ENCODE measurements at places on chromosomes 12 and 14.

DNA sequence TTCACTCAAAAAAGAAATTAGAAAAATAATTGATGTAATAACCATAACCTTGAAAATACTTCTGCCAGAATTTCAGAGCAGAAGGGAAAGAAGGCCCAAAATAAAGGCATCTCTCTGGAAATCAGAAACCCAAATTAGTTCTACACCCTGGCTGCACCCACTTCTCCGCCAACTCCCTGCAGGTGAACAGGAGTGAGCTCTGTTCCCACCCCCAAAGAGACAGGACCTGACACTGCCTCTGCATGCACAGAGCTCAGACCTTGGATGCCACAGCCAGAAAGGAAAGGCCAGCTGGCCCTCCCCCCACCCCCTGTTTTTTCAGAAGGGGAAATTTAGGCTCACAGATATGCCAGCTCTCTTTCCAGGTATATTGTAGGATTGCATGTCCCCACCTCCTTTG, 228.2 kb downstream of the BCL11B start:
- no peak for DNase-seq

DNA sequence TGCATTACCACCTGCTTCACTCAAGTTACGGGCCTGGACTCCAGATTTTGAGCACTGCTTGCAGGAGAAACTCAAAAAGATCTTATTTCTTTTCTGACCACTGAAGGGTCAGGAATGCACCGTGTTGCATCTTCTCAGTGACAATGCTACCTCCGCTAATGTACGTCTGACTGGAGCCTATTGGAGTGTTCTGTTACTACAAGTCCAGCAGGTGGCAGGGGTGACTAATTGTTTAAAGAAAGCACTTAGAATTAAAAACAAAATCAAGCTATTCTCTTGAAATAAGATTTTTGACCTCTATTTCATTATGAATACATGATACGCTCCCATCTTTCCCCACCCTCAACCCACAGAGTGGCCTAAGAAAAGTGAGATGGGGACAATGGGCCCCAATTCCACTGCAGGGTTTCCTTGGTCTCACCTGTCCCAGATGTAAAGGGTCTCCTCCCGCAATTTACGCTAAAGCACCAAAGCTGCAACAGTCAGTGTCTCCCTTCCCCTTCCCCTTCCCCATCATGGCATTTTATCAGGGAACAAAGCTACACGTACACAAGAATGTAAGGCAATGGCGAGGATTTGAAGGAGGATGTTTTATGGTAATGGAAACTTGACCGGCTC, 2.2 kb downstream of the TBPL2 start:
- no peak for DNase-seq

DNA sequence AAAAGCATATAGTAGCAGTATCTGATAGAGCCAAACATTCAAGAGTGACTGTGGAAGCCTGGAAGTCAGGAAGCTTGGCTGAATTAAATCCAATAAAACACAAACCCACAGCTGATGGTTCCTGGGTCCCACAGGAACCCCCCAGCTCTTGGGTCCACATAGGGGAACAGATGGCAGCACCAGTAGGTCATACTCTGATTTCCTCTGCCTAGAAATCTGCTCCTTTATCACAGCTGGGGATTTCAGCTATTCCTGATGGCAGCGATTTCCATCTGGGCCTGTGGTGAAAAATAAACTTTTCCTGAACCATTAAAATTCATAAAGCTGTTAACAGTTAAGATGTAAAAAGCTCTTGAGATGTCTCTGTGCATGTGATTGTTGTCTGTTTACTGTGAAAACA, 202.0 kb upstream of the FRMD6 start:
- no peak for DNase-seq

GRCh38 chr14:66284346-66284745, 201.8 kb upstream of the CCDC196 start:
- DNase-seq, result no peak

DNA sequence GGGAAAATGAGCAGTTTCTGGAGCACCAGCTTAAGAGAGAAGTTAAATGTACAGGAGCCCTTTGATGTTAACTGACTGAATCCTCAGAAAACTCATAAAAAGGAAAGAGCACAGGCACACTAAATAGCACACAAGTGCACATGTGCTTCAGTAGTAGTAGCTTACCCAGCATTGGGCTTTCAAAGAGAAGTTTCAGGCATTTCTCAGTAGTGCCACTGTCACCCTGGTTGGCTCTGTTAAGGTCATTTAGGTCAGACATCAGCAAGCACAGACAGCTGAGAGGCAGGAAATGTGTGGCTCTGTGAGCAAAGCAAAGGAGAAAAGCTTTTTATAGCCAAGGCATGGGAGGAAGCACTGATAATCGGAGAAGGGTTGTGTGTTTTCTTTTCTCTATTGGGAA, 96.3 kb upstream of the HIF1A start:
- no peak for DNase-seq
